ENCODE measurements at places on chromosomes 2 and 18.

DNA sequence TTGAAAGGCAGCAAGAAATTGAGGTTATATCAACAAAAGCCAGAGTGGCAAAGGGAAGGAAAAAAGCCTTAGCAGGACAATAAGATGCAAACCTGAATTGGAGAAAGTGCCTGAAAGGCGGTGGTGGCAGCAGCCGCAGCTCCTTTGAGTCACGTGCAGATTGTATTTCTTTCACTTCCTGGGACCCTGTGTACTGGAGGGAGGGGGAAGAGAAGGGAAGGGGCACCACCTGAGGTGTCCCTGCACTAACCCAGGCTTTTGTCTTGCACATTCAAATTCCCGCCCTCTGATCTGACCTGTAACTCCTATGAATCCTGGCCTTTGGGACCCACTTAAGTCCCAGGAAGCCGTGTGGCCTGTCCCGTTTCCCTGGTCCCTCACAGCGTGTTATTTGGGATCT is 326.1 kb upstream of the SKOR2 start:
- no peak for DNase-seq

- no peak for DNase-seq
These were observed 23.6 kb upstream of the KCNG2 start for GRCh38 chr18:79774111-79774510.

DNA sequence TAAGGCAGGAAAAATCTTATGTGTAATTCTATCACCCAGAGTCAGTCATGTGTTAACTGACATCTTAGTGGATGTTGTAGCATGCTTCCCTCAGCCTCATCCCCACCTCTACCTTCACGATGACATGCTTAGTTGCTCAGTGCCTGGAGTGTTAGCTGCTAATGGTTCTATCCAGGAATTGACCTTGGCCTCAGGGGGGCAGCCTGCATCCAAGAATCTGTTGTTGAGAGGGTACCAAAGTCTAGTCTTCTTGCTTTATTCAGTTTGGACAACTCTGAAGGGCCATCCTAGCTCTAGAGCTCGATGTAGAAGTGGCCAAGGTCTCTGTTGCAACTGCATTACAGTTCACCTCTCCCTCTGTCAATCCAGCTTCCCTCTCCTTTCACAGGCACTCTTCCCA is 61.2 kb downstream of the ACYP2 start:
- DNase-seq, result no peak

DNA sequence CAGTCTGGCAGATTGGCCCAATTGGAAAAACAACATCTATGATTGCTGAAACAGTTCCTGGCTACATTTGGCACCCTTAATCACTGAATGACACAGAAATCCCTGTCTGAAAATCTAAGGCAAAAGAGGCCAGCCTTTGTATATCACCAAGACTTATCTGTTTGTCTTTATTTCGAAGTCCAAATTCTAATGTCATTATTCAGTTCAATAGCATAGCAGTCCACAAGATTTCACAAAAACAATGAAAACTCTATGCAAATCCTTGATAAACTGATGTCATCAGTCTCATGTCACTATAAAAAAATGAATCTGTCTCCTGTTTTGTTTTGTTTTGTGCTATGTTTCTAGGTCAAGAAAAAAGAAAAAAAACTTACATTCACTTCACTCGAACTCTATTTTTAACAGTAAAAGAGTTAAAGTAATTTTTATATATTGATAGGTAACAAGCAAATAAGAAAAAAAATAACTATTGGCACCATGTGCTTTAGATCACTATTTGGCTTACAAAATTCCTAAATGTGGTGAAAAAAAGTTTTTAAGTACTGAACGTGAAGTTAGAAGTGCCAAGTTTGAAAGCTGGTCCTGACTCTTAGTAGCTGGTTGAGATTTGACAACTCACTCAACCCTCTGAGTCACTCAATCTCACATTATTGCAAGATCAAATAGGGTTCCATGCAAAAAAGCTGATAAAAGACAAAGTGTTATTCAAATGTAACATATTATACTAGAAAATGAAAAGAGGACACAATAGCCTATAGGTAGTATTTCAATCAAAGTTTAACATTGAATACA is 359.3 kb downstream of the IRS1 start:
- DNase-seq, result no peak

DNA sequence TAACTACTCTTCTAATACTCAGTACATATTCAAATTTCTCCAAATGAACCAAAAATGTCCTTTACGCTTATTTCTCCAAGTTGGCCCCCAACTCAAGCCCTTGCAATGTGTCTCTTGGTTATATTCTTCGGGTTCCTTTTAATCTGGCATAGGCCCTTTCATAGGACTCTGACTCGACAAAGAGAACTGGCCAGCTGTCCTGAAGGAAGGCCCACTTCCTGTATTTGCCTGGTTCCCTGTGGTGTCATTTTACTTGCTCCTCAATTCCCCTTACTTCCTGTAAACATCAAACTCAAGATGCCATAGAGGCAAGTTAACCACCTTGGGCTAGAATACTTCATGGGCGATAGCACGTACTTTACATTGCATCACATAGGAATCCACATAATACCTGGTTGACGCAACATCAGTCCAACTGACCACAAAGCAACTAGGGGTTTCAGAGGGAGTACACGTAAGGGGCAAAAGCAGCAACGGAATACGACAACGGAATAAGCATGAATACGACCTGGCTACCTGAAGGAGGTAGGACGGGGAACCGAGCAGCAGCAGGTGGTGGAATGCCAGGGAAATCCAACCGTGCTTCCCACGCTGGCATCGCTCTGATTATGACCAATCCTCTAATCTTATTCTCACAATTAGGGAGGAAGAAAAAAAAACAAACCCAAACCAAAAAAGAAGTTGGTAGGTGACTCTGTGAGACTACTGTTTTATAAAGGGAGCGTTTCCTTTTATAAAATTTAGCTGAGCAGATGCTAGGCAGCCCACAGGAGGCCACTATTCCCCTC is 823 bp upstream of the GORASP2 start:
- no peak for DNase-seq

DNA sequence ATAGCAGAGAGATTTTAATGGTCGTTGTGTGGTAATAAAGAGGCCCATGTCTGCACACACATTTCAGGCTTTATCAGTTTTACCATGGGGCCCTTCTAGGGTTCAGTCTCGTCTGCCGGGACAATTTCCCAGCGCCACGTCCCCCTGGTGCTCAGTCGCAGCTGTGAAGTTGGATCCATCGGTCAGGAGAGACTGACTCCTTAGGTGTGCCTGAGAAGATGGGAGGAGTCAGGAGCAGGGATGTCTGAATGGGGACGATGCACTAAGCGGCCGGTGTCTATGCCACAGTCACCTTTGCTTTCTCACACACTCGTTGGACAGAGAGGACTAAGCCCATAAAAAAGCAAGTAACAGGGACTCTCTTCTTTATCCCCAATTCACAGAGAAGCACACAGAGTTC is 71.4 kb downstream of the TWIST2 start:
- DNase-seq, result no peak
